RKO (cell line): ENCODE measurements at places on chromosomes 4 and X.

DNA sequence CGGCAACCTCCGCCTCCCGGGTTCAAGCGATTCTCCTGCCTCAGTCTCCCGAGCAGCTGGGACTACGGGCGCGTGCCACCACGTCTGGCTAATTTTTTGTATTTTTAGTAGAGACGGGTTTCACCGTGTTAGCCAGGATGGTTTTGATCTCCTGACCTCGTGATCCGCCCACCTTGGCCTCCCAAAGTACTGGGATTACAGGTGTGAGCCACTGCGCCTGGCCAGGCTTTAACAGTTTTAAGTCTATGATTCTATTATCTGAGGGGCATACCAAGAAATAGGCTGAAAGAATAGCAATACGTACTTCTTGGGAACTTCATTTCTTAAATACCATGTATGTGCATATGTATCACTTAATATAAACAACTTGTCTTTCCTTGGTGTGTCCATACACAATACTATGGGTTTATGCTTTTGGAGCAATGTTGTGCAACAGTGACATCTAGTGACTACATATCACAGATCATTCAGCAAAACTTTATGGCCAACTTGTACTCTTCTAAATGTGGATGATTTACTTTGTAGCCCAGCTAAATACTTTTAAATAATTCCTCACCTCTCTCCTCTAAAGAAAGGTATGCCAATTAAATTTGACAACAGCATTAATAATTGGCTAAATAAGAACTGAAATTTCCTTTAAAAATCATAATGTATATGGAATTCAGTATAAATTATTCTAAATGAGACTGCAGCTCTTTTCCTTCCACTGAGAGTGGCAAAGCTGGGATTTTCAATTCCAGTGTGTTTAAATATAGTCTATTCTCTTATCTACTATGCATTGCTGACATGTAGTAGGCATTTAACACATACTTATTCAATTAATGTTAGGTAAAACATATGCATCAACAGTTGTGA lies 10.4 kb downstream of the SLC9B1 start:
- peak; percentile 79 for DNase-seq

DNA sequence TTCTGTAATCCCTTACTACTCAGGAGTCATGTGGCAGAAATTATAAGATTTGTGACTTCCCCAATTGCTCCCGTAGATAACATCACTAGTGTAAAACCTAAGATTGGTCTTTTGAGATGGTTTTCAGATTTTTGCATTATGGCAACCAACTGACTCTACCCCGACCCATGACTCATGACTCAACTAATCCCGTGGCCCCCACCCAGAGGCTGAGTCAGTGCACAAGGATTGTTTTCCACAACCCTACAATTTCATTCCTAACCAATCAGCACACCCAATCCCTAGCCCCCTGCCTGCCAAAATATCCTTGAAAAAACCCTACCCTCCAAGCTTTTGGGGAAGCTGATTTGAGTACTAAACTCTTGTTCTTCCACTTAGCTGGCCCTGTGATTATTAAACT lies 109.4 kb upstream of the FAM9C start:
- DNase-seq: no peak

DNA sequence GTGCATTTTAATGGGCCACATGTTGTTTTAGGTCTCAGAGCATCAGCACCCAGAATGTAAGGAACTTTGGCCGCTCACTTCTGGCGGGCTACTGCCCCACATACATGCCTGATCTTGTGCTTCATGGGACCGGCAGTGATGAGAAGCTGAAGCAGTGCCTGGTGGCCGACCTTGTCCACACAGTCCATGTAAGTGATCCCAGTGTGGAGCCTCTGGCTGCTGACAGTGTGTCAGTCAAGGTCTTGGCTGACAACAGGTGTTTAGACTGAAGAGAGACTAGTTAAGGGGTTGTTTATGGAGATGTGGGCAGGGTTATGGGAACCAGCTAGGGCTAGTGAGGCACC lies 101.4 kb downstream of the FNIP2 start:
- DNase-seq: no peak

DNA sequence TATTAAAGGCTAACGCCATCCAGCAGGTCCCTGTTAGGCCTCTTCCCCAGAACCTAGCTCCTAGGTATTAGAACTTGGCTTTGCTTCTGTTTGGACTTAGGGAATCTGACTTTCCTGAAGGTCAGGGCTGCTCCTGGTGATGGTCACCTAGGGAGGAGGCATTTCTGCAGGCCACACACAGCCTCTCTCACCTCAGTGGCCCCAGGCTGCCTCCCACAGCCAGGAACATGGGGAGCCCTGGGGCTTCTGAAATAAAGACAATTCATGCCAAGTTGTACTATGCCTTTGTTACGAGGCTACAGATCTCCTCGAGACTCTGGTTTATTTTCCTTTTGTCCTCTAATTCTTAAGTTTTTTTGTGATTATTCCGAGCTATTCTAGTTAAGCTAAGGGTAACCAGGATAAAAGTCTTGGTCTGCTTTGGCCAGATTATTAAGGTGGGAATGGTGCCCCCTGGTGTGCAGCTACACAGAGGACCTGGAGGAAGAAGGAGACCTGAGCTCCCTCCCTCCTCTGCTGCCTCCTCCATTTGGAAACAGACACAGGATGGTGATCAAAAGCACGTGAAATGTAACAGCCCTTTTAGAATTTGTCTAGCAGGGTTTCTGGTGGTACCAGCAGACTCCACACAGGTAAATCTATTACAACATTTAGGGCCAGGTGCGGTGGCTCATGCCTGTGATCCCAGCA lies 131.0 kb downstream of the DCLK2 start:
- DNase-seq: peak; percentile 25

- DNase-seq: no peak
These were observed 13.5 kb upstream of the ASMTL start for GRCh38 chrX:1466232-1466661.

- no peak for DNase-seq
These were observed 45.1 kb upstream of the TAPT1 start for GRCh38 chr4:16271411-16271810.

- DNase-seq: no peak
These were observed 45.0 kb downstream of the RTL9 start for GRCh38 chrX:110403441-110404238.

GRCh38 chr4:9691238-9692065 lies 90.0 kb upstream of the DRD5 start:
- peak; percentile 89 for DNase-seq

DNA sequence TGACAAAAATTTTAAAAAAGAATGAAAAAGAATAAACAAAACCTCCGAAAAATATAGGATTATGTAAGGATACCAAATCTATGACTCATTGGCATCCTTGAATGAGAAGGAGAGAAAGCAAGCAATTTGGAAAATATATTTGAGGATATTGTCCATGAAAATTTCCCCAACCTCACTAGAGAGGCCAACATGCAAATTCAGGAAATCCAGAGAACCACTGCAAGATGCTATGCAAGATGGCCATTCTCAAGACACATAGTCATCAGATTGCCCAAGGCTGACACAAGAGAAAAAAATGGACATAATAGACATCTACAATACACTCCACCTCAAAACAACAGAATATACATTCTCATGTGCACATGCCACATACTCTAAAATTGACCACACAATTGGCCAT lies 135.9 kb upstream of the SPANXB1 start:
- DNase-seq: no peak

GRCh38 chr4:68375667-68376559 lies 26.0 kb upstream of the YTHDC1 start:
- DNase-seq: peak; percentile 76

DNA sequence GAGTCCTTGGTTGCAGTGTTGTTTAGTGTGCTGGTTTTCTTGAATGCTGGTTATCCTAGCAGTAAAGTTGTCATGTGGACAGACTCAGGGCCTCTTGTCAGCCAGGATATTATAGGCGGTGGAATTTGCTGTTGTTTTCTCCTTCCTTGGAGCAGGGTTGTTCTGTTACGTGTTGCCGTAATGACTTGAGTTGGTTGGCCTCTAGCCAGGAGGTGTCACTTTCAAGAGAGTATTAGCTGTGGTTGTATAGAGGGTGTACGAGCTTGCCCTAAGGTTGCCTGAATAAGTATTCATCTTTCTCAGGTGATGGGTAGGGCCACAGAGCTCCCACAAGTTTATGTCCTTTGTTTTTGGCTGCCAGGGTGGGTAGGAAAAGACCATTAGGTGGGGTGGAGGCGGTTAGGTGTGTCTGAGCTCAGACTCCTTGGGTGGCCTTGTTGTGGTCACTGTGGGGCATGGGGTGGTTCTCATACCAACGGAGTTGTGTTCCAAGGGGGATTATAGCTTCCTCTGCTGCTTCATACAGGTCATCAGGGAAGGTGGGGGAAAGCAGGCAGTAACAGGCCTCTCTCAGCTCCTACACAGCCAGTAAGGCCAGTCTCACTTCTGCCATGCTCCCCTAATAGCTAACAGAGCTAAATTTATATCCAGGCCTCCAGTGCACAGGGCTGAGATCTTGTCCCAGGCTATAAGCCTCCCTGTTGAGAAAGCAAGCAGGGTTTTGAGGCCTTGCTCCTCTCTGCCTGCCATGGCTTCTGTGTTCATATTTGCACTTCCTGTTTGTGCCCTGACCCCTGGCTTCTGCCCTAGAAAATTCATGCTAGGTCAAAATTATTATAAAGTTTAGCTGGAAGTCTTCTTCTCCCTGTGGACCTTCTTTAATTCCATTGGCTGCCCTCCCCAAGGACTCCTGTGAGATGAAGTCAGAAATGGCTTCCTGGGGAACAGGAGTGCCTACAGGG lies 594.7 kb downstream of the RAPGEF2 start:
- no peak for DNase-seq

- DNase-seq: no peak
These were observed 891 bp downstream of the TLR2 start for GRCh38 chr4:153684971-153685371.

DNA sequence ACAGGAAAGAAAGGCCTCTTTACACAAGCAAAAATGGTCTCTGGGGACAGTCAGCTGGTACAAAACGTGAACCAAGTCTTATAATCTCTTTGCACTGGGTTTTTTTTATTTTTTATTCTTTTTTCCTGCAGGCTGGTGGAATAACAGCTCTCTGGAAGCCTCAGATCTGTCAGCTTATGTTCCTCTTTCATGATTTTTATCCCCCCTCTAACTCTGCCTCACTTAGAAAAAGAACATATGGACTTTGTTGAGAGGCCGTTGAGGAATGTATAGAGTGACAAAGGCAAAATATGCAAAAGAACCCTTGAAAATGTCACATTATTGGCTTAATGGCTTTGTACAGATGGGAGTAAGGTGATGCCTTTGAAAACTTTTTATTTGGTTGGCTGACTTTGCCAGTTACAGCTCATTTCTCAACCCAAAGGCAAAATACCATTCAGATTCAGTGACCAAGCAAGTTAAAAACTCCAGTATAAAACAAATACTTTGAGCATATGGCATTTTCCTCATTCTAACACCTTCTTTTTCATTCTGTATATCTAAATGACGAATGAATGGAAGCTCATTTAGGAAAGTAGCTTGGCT lies 111.1 kb downstream of the RNF150 start:
- DNase-seq: no peak

GRCh38 chrX:119573222-119573621 lies 1.1 kb upstream of the UBE2A start:
- DNase-seq: no peak

DNA sequence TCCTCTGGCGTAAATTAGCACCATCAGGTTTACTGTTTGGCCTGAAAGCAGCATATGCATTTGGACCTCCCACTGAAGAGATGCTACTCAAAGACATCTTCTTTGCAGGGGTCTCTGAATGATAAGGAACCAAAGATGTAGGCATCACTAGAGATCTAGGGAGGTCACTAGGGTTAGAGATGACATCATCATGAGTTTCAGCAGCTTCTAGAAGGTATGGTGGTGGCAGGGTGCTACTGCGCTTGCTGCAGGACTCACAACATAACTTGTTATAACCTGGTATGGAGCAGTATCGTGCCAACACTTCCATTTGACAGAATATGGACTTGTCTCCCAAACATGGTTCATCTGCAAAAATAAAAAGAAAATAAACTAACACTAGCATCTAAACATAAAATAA lies 251.6 kb downstream of the NPFFR2 start:
- DNase-seq: peak; percentile 41

- no peak for DNase-seq
These were observed 912.5 kb upstream of the TENM3 start for GRCh38 chr4:181330654-181331201.

DNA sequence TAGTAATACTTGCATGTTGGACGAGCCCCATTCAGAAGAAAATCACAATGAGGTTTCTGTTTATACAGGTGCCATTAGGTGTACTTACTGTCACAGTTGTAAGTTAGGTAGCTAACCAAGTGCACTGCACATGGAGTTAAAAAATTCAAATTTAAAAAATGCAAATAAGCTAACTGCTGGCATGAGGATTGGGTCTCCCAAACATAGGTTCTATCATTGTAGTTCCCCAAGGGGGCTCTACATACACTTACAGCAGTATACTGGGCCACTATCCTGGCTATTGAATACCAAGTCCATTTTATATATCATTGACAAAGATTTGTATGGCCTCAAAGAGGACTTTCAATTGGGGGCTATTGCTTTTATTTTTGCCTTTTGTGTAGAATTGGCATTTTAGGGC lies 153.4 kb downstream of the FMR1NB start:
- no peak for DNase-seq

DNA sequence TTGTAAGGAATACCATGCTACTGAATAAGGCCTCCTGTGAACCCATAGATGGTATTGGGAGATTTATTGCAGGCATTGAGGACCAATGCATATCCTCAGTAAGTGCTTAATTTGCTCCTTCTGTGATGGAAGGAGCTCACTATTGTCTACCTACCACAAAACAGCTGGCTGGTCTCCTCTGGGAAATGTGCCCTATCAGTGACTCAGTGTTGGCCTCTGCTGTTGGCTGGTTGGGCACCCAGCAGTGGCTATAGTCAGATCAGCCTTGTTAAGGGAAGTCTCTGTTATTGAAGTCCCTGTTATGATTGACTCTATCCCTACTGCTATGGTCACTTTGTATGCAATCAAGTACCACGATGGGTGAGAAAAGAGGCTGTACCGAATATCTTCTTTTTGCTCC lies 27.5 kb upstream of the OTUD4 start:
- no peak for DNase-seq

GRCh38 chr4:145418739-145419138 lies 62.9 kb upstream of the SMAD1 start:
- no peak for DNase-seq

DNA sequence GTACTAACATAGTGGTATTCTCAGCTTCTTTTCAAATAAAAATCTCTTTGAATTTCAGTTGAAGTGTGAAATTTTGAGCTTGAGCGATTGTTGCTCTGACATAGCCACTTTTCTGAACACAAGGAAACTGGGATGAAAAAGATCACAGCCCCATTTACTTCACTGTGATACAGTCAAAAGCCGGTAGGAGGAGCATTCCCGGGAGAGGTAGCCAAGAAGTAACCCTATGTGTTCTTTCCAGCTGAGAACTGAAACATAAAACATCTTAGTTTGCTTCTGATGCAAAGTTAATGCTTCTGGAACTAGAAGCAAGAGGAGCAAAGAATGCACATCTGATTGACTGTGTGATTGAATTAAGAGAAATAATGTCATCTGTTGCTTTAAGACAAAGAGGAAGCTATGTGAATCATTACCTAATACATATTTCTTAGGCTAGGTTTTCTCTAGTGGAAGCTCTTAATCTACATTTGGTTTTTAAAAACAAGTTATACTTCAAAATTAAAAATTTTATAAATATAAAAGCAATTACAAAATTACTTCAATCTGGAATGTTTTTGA lies 88.3 kb upstream of the UNC5C start:
- DNase-seq: peak; percentile 7
